ENCODE measurements at places on chromosomes 6 and 20.
A peak's percentile ranks its signal among the peaks of the same experiment; 100 is the strongest.

DNA sequence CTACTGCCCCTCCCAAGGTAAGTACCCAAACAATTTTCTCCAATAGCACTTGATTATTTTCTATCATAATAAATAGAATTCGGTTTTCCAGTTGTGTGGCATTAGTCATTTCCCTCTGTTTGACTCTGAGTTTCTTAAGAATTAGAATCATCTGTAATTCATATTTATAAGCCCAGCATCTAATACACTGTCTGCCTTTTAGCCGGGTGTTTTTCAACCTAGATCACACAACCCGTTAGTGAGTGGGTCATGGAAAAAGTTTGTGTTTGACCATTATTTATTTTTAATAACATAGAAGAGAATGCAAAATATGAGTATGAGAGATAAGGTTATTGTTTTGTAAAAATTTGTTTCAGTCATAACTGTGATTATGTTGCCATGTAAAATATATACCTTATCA, 701.6 kb downstream of the RFPL4B start:
- DNase-seq, result no peak

DNA sequence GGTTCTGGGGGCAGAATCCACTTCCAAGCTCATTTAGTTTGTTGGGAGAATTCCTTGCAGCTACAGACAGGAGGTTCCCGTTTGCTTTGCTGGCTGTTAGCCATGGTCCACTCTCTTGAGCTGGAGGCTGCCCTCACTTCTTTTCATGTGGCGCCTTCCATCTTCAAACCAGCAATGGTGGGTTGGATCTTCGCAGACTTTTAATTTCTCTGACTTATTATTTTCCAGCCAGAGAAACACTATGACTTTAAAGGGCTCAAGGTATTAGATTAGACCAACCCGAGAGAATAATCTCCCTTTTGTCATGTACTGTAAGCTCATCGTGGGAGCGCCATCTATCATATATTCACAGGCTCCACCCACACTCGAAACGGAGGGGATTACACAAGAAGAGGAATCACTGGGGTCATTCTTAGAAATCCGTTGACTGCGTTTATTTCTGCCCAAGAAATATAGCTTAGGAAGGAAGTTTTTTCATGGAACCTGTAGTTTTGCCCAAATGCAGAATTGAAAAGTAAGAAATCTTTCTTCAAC, 38.9 kb downstream of the SAMD5 start:
- no peak for DNase-seq

DNA sequence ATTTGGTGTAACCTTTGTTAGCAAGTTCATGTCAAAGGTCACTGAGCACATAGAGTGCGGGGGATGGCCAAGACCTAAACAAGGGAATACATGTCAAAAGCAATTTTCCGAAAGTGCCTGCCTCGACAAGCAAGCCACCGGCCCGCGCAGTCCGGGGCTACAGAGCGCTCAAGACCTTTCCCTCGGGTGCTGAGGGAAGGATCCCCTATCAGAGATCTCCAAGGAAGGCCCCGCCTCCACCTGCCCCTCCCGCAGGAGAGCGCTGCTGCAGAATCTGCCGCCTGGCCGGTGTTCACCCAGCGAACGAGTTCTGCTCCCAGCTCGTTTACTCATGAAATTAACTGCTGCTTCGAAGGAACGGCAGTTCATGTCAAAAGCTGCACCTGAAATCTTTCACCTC, 252.7 kb downstream of the BMP7 start:
- no peak for DNase-seq

GRCh38 chr6:31575335-31575901, at the start of gene TNF:
TSS of gene TNF (plus strand) at chr6:31575565. CDS start at chr6:31575742, 177 bp downstream.
- peak; percentile 91 for DNase-seq

DNA sequence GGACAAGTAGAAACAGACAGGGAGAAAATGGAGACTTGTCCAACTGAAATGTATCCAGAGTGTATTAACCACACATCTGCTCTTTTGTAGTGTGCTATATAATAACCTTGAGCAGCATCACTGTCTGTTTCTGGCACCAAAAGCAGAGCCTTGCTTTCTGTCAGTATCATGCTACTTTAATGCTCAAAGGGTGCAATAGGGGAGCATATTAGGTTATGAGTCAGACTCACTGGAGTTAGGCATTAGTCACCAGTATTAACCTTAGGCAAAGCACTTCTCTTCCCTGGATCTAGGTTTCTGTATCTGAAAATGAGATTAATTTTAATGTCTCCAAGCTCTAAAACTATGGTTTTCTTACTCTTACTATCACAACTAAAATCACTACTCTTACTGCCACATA, 280.1 kb downstream of the TFAP2B start:
- DNase-seq, result no peak

DNA sequence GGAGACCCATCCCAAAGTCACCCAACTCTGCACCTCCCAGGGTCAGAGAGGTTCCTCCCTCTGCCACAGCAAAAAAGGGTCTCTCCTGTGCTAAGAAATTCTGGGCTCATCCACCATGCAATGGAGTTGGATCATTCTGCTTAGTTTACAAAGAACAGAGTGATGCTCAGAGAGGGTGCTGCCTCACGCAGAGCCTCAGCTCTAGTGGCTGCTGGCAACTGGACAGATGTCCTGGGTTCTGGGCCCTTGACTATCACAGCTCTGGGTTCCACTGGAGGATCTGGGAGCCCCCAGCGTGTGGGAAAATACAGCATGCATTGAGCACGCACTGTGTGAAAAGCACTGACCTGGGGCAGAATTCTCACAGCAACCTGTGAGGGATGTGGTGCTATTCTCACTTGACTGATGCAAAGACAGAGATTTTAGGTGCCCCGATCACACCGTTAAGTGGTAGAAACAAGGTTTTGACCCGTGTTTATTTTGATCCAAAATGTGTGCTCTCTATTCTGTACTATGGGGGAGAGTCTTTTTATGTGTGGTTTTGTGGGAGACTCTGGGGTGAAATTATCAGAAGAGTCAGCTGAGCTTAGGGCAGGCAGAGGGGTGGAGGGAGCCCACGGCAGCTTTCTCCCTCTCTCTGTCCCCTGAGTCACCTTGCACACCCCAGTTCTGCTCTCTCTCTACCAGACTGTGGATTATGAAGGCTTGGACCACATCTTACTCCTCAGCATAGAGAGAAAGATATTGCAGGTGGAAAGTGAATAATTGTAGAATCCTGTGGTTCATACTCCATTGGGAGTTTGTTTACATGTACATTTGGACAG, 19.9 kb downstream of the TREML4 start:
- DNase-seq, result no peak

GRCh38 chr6:11917951-11918738, 94.0 kb upstream of the HIVEP1 start:
- no peak for DNase-seq

DNA sequence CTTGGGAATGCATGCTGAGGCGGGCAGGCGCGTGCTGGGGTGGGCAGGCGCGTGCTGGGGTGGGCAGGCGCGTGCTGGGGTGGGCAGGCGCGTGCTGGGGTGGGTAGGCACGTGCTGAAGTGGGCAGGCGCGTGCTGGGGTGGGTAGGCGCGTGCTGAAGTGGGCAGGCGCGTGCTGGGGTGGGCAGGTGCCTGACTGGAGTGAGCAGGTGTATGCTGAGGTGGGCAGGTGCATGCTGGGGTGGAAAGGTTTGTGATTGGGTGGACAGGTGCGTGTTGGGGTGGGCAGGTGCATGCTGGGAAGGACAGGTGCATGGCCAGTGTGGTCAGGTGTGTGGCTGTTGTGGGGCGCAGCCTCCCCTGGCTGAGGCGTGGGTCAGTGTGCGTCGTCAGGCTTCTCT, 404.1 kb downstream of the CDH4 start:
- no peak for DNase-seq

DNA sequence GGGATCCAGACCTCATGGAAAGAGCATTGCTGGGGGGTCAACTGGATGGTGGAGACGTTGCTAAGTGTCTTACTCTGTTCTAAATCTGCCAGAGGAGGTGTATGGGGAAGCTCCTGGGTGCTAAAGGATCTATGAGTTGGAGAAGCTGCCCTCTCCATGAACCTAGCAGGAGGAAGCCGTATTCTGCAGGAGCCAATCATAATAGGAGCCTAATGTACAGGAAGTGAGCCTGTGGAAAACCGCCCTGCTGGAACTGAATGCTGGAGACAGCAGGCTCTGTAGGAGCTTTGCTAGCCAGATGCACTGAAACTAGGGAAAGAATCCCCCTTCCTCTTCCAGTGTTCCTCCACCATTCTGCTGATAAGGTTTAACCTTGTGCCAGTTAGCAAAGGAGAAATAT, 10.9 kb downstream of the CASP8AP2 start:
- DNase-seq, result no peak

GRCh38 chr6:117870486-117871242, 36.4 kb upstream of the SLC35F1 start:
- no peak for DNase-seq

- DNase-seq, result no peak
These were observed 37.3 kb downstream of the KIF3B start for GRCh38 chr20:32314768-32315167.

DNA sequence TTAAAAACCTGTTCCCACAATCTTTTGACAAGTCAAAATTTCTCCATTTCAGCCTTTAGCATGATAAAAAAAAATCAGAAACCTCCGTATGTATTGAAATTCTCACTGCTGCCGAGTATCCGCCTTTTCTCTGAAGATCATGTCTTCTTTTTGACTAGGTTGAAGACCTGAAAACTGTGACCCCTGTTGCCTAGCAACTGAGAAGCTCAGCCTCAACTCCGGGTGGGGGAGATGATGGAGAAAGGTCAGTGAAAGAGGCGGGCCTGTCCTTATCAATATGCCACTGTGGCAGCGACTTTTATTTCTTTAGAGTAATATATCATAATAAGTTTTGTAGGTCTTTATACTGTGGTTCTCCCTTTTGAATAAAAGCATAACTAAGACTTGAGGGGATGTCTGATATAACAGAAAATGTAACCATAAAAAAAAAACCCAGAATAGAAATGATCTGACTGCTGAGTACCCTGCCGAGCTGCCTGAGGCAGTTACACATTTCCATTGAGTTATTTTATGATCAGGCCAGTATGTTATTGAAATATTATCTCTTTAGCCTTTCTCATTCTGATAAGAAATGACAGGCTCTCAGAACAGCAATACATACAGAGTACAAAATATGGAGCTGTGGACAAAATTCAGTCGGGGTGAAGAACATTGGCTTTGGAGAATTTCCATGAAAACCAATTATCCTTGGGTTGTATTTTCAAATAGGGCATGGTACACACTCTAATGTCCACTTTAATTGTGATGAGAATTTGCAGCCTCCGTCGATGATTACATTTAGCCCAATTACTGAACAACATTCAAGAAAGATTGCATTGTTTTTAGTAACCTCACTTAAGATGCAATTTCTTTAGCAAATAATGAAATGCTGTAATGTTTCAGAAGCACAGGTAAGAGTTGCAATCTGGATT, 136.7 kb upstream of the EEF1E1 start:
- no peak for DNase-seq

- no peak for DNase-seq
These were observed 61.9 kb downstream of the GJA10 start for GRCh38 chr6:89956182-89956581.

GRCh38 chr6:88006557-88006956, 41.1 kb upstream of the SPACA1 start:
- DNase-seq, result no peak

DNA sequence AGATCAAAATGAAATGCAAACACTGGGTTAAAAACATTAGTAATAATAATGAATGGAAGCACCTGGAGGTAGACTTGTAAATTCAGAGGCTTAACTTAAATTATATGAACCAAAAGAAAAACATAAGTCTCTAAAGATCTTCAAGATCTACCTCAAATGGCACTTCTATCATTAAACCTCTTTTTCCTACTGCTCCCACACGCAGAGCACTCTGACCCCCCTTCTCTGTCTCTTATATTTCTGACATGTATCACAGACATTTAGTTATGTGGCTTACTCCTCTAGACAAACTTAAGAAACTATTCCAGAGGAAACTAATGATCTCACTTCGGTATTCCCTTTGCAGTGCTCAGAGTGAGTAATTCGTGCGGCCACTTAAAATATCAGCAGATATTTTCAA, 1.1 kb downstream of the TBC1D32 start:
- DNase-seq, result no peak

DNA sequence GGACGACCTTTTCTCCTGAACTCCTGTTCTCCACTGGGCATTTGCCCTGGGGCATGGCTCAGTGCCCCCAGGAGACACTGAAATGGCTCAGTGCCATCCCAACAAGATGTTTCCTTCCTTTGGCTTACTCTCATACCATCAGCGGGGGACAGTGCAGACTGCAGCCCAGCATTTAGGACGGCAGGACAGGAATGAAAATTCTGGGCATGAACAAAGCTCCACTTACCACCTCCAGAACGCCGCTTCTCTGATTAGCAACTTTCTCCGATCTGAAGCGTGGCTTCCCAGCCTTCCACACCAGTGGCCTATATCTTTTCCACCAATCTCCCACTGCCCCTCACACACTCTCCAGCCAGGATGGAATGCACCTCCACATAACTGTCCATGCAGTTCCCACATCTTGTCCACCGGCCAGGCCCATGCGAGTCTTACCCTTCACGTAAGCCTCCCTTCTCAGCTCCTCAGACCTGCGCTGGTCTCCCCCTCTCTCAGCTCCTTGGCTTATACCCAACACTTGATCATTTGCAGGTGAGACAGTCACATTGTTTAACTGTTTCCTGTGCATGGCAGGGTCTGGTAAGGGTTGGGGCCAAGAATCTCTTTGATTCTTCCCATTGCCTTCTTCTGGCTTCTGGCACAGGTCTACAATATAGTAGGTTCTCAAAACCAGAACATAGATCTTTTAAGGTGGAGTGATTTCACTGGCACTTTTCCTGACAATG, 114.5 kb downstream of the FYN start:
- peak; percentile 46 for DNase-seq

GRCh38 chr6:108564178-108564577, 3.5 kb downstream of the FOXO3 start:
- DNase-seq, result no peak

- DNase-seq, result no peak
These were observed 39.2 kb downstream of the ZC3H12D start for GRCh38 chr6:149445573-149445972.

GRCh38 chr6:158817728-158818580, 1.2 kb downstream of the EZR start:
- peak; percentile 85 for DNase-seq

DNA sequence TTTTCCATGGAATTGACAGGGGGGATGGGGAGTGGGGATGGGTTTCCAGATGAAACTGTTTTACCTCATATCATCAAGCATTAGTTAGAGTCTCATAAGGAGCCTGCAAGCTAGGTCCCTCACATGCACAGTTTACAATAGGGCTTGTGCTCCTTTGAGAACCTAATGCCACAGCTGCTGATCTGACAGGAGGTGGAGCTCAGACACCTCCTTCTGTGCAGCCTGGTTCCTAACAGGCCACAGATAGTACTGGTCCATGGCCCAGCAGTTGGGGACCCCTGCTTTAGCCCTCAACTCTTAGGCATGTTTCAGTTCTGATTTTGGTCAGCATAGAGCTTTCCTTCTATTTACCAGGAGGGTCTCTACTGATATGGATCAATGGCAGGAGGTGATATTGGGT, 251.6 kb downstream of the LAMA2 start:
- no peak for DNase-seq
